ENCODE measurements at places on chromosomes 11 and 22.

DNA sequence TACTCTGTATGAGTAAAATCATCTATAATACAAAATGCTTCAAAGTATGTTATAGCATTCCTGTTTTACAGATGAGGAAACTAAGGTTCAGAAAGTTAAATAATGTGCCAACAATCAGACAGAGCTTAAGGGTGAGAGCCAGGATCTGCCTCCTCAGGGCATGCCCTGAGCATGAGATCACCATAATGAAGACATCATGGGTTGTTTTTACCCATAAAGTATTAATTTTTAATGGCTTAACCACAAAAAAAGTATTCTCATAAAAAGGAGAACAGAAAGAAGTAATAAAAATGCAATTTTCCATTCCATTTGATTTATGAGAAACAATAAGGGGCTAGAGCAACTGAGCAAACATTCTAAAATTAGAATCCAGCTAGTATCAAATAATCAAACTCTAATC lies 534.3 kb upstream of the ARHGAP42 start:
- no peak for DNase-seq

- DNase-seq: no peak
Measured at GRCh38 chr11:27328614-27329013, 34.4 kb downstream of the CCDC34 start.

- peak; percentile 96 for DNase-seq
Measured at GRCh38 chr11:47216121-47216798, 1.5 kb downstream of the DDB2 start.

GRCh38 chr11:63212742-63213141 lies 30.7 kb downstream of the SLC22A25 start:
- peak; percentile 45 for DNase-seq

- peak; percentile 18 for DNase-seq
Measured at GRCh38 chr11:19846654-19847305, 134.1 kb downstream of the NAV2 start.

GRCh38 chr11:4048340-4048739 lies 46.3 kb upstream of the RRM1 start:
- no peak for DNase-seq

DNA sequence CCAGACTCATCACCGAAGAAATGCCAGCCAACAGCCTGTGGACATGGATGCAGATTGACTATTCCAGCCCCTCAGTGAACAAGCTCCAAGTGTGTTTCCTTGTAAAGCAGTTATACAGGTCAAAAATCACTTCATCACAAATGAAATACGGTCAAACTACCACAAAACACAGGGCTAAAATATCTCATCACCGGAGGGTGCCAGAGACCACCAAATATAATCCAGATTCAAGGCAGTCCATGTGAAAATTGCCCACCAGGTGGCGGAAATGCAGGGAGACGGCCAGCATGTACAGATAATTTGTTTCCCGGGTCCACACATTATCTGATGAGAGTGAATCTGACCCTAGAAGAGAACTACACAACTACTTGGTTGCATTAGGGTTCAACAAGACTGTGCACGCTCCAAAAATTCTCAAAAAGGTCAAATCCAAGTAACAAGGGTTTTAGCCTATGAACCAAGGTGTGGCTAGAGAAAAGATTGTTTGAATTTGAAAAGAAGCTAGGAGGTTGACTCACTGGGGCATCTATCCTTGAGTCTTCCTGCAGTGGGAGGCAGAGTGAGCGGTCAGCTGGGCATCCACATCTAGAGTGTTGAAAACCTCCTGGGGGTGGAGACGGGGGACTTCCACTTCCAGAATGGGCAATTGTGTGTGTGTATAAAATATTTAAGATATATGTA lies 71.7 kb downstream of the IGLL5 start:
- peak; percentile 65 for DNase-seq

- DNase-seq: no peak
Measured at GRCh38 chr22:48710410-48710809, 1117.3 kb downstream of the BRD1 start.

- no peak for DNase-seq
Measured at GRCh38 chr11:69195824-69196782, 40.4 kb downstream of the SMIM38 start.

DNA sequence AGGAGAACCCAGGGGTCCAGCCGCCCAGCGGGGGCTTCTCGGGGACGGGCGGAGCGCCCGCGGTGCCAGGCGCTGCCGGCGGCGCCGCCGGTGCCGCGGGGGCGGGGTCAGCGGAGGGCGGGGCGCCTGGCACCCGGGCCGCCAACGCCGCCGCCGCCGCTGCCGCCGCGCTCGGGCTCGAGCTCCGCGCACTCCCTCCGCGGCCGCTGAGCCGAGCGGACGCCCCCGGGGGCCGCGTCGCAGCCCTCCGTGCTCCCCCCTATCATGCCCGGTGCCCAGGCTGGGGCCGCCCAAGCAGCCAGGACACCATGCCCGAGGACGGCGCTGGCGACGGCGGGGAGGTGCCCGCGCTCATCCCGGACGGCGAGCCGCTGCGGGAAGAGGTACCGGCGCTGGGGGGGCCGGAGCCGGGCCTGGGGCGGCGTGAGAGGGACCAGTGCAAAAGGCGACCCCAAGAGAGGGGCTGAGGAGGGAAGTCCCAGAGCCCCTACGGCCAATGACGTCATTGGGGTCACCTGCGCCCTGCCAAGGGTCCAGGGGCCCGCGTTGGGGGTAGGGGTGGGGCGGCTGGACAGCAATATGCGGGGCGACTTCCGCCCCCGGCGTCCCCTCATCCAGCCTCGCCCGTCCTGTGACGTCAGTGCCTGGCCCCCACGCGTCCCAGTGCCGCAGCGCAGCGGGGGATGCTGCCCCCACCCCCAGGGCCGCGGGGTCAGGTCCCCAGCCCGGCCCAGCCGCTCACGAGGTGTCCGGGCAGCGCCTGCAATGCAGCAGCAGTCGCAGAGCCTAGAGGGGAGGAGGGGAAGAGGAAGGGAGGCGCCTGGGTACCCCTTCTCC lies at the start of gene TMEM151A:
TMEM151A (plus strand) TSS at position 189 of the 837 bp plus-strand sequence; CDS start at position 309, 120 bp downstream.
- peak; percentile 35 for DNase-seq

- DNase-seq: no peak
Measured at GRCh38 chr22:34842630-34843029, 223.3 kb upstream of the ISX start.

DNA sequence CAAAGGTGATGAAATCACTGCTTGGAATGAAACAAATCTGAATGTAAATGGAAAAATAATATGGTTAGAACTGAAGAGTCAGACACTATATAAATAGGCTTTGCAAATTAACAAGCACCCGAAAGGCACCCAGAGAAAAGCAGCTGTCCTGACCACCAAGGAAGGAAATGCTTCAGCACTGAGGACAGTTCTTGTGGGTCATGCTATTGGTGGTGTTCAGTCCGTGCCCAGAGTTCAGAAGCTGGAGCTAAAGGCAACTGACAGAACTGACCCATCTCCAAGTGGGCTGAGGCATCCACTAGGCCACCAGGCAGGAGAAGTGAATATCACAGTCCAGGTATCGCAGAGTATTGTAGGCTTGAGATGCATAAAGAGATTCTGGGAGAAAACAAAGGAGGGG lies 208.9 kb downstream of the OPCML start:
- no peak for DNase-seq

DNA sequence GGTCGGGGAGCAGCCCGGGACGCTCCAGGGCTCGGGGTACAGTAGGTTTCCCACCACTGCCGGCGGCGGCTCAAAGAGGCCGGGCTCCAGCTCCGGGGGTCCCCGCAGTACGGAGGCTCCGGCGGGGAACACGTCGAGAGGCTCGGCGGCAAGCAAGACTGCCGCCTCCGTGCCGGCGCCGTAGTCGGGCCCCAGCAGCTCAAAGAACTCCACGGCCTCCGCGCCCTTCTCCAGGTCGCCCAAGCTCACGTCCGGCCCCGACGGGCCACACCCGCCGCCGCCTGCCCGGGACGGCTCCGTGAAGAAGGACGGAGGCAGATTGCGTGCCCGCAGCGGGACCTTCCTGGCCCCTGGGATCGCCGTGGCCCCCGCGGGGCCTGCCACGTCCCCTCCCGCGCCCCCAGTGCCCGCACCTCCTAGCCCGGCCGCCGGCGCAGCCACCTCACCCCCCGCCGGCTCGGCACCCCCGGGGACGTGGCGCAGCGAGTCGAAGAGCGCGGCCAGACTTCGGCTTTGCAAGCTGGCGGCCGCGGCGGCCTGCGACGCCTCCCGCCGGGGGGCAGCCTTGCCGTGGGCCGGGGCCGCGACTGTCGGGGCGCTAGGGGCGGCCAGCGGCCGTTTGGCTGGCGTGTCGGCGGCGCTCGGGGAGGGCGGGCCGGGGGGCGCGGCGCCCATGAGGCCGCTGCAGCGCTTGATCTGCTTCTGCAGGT lies 775 bp downstream of the FAM181B start:
- peak; percentile 18 for DNase-seq
